T-helper 9 cell (primary cell): ENCODE measurements at places on chromosomes 16 and 17.

GRCh38 chr17:45260204-45260783 is 1.6 kb downstream of the SPATA32 start:
- DNase-seq: no peak

- no peak for DNase-seq
Measured at GRCh38 chr16:66006485-66006884, 360.0 kb upstream of the CDH5 start.

DNA sequence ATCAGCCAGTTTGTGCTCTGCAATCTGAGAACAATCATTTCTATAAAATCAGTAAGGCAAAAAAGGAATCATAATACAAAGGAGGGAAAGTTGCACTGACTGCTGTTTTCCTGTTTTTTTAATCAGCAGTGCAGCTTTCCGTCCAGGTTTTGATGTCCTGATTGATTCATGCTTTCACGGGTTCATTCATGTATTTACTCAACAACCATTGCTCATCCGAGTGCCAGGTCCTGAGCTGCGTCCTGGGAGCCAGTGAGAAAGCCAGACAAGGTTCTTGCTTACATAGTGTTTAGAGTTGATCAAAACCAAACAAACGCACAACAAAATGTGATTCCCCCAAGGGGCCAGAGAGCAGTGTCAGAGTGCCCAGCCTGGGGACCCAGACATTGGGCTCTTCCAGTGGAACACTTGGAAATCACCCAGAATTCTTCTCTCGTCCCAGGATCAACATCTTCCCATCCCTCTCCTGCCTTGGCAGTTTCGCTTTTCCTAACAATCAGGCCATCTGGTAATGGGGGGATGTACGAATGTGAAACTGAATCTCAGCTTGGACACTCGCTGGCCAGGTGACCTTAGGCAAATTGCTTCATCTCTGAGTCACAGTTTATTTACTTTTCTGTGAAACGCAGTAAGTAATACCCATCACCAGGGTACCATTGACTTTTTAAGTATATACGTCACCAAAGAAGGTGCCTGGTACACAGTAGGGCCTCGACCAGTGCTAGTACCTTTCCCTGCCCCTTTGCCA is 13.3 kb upstream of the C1QL1 start:
- DNase-seq: no peak

DNA sequence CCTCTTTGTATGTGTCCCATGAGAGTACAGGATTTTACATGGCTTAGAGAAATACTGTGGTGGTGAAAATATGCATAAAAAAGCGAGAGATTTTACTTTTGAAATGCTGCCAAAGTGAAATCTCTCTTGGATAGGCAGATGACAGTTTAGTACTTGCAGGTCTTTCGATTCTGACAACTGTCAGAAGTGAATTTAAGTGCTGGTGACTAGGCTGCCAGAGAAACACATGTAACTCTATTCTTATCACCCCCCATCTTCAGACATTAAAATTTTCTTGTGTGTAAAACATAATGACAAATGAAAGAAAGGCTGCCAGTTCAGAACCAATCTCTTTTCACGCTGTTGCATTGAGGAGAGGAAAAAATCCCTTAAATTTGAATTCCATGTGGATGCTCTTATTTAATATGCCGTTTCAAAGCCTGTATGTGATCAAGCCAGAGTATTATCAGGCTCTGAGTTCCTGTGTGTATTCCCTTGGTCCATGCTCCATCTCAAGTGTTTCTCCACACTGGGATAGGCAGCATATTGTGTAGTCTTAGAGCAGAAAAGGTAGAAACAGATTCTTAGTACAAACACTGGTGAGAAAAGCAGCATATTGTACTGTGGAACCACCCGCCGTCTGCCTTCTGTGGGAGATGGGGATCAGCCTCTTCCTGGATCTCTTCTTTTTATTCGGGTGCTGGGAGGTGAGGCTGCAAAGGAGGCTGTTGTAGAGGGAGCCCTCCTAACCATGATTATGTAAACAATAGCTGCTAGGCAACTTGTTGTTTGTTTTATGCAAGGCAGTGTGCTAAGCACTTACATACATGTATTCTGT is 291.3 kb downstream of the WWOX start:
- no peak for DNase-seq

DNA sequence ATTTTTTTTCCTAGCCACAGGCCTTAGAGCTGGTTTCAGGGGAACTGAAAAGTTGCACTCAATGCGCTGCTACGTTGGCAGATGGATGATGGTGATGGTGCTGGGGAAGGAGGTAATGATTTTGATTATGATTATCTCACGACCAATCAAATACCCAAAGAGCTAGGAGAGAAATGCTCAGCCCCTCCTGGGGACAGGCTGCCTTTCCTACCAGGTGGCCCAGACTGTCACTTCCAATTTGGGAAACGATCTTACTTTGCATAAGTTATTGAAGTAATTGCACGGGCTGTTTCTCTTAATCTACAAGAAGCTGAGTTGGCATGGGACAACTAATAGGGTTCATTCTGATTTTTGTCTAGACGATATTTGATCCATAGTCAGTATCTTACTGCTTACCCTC is 379.7 kb upstream of the EEF2KMT start:
- DNase-seq: no peak

DNA sequence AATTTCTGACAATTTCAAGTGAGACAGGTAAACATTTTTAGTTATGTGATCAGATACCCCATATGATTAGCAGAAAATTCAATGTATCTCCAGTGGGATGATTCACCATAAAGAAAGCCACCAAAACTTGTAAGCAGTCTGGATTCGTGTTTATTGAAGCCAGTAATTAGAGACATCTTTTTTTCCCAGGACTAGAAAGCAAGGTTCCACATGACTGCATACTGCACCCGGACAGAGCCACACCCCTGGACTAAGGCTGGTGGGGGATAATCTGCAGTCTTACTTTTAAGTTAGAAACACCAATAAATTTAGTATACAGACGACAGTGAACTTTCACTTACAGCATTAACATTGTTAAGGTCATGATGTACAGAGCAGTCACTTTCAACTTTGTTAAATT is 24.2 kb upstream of the CMTM4 start:
- DNase-seq: no peak

GRCh38 chr17:9346296-9346926 is 229.2 kb downstream of the STX8 start:
- DNase-seq: no peak

GRCh38 chr17:298791-299450 is 53.7 kb downstream of the RPH3AL start:
- DNase-seq: no peak

- no peak for DNase-seq
Measured at GRCh38 chr16:9874219-9874618, 308.0 kb downstream of the GRIN2A start.

- DNase-seq: no peak
Measured at GRCh38 chr17:34723875-34724274, 144.5 kb downstream of the TMEM132E start.

GRCh38 chr16:3873482-3874173 is 6.9 kb downstream of the CREBBP start:
- no peak for DNase-seq

GRCh38 chr16:15616475-15617165 is 26.3 kb downstream of the MARF1 start:
- DNase-seq: no peak

- DNase-seq: no peak
Measured at GRCh38 chr17:47907932-47908562, 12.0 kb downstream of the SP2 start.
